ENCODE measurements at places on chromosomes 2 and 18. TPM values are rescaled to one million over a fixed set of nuclear protein-coding genes. Genes with fewer than 3 reads are reported as not detected.
A peak's percentile ranks its signal among the peaks of the same experiment; 100 is the strongest.

DSG2 gene
- total RNA-seq = 32.9 TPM

CRIM1 gene
- total RNA-seq = 230 TPM

LAMA1 gene
- total RNA-seq = 7.9 TPM

GBX2 gene
- not detected for total RNA-seq

LRRTM4 gene
- 0.55 TPM for total RNA-seq

PARD6G gene
- total RNA-seq = 3.6 TPM

DNA sequence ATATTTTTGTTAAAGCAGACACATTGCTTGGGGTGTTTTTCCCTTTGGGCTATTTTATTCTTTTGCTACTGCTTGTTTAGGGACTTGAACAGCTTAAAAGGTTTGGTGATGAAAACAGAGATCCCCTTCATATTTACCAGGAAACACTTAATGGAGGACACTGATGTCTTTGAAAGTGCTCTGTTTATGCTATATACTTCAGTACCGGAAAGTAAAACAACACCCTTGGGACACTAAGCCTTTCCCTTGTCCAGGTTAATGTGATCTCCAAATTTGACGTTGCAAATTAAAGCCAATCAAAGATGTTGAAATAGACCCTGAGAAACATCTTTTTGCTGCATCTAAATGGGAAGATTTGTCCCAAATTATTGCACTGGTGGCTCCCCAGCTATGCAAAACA is 564.6 kb upstream of the PKDCC start:
- no peak for DNase-seq

- no peak for DNase-seq
These were observed 137.6 kb downstream of the ATL2 start for GRCh38 chr2:38239452-38239851.

GRCh38 chr2:205696927-205697441 is 14.7 kb downstream of the NRP2 start:
- DNase-seq = no peak

- no peak for DNase-seq
These were observed 183.5 kb upstream of the FAM98A start for GRCh38 chr2:33782395-33783230.

- DNase-seq = no peak
These were observed 200.4 kb upstream of the SH3BP4 start for GRCh38 chr2:234751275-234751973.

- DNase-seq = no peak
These were observed 95.2 kb upstream of the BARD1 start for GRCh38 chr2:214904634-214905033.

- no peak for DNase-seq
These were observed 97.0 kb upstream of the CD226 start for GRCh38 chr18:70044632-70045031.

DNA sequence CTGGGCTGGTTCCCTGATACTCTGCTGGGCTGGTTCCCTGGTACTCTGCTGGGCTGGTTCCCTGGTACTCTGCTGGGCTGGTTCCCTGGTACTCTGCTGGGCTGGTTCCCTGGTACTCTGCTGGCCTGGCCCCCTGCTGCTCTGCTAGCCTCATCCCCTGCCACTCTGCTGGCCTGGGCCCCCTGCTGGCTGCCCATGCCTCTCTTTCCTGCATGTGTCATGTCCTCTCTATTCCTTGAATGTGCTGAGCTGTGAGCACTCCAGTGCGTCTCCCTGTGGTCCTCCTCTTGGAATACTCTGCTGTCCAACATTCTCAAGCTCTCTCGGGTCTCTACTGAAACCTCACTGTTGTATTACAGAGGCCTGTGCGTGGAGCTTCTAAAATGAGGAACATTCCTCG is 216.3 kb downstream of the RNF144A start:
- no peak for DNase-seq

GRCh38 chr18:63539904-63540510 is 2.2 kb upstream of the SERPINB12 start:
- DNase-seq = no peak

GRCh38 chr2:70906439-70907005 is 29.2 kb upstream of the ATP6V1B1 start:
- peak; percentile 55 for DNase-seq

DNA sequence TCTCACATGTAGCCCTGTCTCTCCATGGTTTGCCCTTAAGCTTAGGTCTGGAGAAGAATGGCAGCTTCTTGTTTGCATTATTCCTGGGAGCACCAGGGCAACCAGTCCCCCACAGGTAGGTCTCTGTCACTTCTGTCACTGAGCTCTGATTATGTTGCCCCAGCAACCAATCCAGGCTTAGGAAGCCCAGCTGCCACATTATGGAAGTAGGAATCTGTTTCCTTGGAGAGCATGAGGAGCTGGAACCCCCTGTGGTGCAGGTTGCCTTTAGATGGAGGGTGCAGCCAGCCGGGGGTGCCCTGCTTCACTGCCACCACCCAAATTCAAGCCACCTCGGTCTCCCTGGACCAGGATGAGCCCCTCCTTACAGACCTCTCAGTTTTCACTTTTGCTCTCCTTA is 4.8 kb downstream of the RESP18 start:
- peak; percentile 59 for DNase-seq

DNA sequence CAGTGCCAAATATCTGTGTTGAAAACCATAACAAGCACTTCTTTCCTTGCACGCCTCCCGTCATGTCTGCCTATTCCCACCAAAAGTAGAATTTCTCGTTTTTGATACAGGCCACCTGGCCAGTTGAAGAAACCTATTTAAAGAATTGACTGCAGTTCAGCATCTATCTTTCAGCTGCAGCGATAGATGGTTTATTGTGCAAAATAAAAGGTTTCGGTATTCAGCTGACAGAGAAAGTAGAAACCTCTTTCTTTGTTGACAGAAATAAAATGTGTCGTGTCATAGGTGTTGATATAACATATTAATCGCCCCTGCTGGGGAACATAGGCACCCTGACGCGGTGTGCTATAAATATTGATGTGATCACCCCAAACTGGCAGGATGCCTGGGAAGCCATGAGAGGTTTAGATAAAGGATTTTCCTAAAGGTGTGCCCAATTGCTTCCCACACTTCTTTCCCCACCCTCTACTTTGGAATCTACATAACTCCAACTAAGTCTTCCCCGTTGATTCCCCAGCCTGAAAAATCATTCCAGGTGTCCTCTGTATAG is 570.4 kb downstream of the CCDC85A start:
- no peak for DNase-seq

- no peak for DNase-seq
These were observed 42.6 kb downstream of the PXDN start for GRCh38 chr2:1701556-1702185.

DNA sequence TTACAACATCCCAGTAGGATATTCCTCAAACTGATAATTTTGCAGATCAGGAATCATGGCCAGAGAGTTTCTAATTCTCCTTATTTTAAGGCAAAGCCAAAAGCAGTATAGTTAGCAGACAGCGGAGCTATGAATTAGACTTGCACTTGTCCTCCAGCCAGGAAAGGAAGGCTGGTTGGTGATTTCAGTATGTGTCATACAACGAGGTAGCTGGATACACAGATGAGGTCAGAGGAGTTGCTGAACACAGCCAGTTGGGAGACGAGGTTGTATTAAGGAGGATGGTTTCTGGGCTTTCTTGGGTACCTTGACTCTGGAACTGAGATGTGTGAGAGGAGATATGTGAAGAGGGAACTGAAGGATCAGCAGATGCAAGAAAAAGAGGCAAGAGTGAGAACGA is 185.2 kb downstream of the SOX11 start:
- DNase-seq = no peak

DNA sequence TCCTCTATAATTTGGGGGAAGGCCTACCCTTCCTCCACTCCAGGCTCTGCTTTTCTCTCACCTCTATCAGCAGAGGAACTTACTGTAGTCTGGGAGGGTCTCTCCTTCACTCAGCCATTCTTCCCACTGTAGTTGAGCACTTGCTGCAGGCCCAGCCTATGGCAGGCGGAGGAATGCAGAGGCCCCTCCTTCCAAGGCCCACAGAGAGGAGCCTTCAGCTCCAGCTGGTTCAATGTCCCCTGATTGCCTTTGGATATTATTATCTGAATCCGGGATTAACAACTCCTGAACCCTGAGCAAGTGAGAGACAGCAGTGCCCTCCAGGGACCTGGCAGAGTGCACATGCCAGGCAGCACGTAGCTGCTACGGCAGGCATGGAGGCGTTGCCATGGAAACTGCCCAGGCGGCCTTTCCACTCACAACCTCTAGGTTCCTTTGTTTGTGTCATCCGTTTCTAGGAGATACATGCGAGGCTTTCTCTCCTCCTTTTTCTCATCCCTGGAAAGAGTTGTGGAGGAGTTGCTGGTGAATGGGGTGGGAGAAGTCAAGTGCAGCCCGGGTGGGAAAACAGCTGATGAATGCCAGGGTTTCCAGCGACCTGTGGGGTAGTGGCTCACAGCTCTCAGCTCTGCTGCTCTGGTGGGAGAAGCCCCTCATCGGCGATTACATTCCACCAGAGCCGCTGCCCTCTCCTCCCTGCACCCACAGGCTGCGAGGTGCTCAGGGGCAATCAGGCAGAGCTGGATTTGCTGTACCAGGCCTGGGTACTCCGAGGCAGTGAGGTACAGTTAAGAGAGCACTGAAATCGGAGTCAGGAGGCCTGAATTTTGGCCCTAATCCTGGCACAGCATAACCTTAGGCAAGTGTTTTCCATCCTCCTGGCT is 55.3 kb upstream of the HK2 start:
- no peak for DNase-seq

DNA sequence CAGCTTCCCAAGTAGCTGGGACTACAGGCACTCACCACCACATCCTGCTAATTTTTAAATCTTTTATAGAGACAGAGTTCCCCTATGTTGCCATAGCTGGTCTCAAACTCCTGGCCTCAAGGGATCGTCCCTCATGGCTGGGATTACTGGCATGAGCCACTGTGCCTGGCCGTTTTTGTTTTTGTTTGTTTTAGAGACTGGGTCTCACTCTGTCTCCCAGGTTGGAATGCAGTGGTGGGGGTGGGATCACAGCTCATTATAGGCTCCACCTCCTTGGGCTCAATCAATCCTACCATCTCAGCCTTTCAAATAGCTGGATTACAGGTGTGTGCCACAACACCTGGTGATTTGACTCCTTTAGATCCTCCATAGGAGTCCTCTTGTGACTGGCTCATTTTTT is 19.5 kb upstream of the ZDBF2 start:
- DNase-seq = no peak

- DNase-seq = peak; percentile 98
These were observed at the start of gene KLF11 for GRCh38 chr2:10043256-10043905. Gene KLF11, plus strand, starts transcription at chr2:10043550. Its CDS starts 167 bp downstream, at chr2:10043717.

- DNase-seq = no peak
These were observed 109.8 kb upstream of the ALK start for GRCh38 chr2:30031184-30031583.
